Midbrain (tissue), 1 donor: ENCODE measurements at places on chromosomes 3 and 15.

DNA sequence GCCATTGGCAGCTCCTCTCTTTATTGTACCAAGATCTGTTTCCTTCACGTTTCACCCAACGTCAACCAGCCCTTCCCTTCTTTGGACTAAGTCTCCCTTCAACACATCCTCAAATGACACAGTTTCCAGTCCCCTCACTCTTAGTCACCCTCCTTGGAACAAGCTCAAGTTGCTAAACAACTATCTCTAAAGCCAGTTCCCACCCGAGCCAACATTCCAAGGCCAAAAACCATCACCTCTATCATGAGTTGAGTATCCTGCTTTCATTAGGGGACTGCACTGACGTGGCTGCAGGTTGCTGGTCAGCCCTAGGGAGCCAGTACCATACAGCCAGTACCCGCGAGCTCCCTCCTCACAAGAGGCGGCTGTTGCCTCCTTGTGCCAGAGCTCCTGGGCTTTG lies 73.8 kb downstream of the LIPC start:
- no peak for DNase-seq

DNA sequence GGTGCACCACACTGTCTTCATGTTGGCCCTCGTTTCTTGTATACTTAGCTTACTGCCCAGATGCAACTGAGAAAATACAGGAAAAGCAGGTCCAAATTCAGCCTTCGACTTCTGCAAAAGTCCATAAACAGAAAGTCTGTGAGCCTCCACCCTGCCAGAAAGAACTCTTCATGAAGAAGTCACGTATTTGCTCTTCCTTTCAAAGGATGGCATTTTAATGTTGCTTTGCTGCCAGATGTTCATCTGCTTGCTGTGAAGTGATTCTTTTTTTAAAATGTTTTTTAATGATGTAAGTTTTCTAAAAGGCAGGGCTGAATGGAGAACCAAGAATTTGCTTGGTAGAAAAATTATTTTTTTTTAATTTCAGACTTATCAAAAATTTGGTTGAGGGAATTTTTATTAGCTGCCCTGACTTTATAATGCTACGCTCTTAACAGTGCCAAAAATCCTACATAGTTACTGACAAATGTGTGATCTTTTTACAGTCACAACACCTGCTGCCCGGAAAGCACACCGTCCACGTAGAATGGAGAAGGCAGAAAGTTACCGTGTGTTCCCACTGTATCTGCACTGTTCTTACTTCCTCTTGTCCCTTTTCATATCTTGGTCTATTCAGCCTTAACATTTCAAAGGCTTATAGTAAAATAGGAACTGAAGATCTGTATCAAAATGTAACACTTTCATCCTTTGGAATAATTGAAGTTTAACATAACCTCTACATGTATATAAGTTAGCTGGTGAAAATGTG lies 136.3 kb downstream of the LRRC28 start:
- no peak for DNase-seq

DNA sequence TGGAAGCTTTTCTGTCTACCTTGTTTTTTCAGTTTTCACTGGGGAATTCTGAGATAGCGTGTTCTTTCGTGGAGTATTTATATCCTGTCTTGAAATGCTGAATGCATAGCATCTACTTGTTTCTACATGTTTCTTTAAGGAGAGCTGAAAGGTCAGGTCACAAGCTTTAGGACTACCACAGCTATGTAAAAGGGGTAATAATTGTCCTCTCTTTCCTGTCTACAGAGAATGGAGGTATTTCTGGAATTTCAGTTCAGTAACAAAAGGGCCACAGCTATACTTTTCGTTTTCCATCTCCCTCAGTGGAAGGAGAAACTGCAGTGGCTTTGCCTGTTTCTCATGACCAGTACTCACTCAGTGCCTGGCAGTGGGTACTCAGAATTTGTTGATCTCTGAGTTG lies 4.7 kb downstream of the INAFM2 start:
- DNase-seq: no peak

- DNase-seq: peak; percentile 45
Measured at GRCh38 chr15:56099311-56099710, 105.9 kb upstream of the NEDD4 start.

- DNase-seq: peak; percentile 86
Measured at GRCh38 chr15:63610209-63610841, 13.1 kb downstream of the FBXL22 start.

GRCh38 chr3:72982609-72983366 lies 13.8 kb upstream of the PPP4R2 start:
- no peak for DNase-seq

- no peak for DNase-seq
Measured at GRCh38 chr3:134775831-134776230, 19.2 kb upstream of the EPHB1 start.

- DNase-seq: no peak
Measured at GRCh38 chr3:195768414-195768813, 43.3 kb downstream of the MUC4 start.

- no peak for DNase-seq
Measured at GRCh38 chr3:126617571-126617970, 37.4 kb downstream of the TXNRD3 start.

- DNase-seq: no peak
Measured at GRCh38 chr15:93105485-93105884, 16.5 kb upstream of the RGMA start.

- no peak for DNase-seq
Measured at GRCh38 chr3:129295286-129295685, 16.6 kb downstream of the HMCES start.

GRCh38 chr3:123330441-123330991 lies 118.4 kb downstream of the ADCY5 start:
- no peak for DNase-seq

DNA sequence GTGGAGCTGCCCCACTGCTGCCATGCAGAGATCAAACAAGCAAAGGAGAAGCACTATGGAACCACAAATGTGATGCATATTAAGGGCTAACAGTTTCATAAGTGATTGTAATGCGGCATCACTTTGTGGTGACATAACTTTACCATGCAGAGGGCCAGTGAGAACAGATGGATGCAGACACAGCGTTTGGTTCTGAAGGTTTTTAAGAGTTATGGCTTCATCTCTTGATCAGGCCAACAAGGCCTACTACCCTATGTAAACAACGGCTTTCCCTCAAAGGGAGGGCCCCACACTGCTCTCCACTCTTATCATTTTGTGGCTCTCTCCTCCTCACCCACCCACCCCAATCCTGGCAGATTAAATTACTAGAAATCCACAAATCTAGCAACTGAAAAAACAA lies 13.4 kb downstream of the NR2E3 start:
- DNase-seq: no peak
